ENCODE measurements at places on chromosomes 1 and 21.

GRCh38 chr1:226476648-226477319 is 68.9 kb upstream of the PARP1 start:
- no peak for DNase-seq

- DNase-seq, result no peak
Measured at GRCh38 chr1:161910604-161911003, 113.1 kb downstream of the OLFML2B start.

- DNase-seq, result no peak
Measured at GRCh38 chr1:187383366-187383765, 554.6 kb downstream of the PLA2G4A start.

- DNase-seq, result no peak
Measured at GRCh38 chr1:170296211-170296610, 150.5 kb downstream of the NTMT2 start.

DNA sequence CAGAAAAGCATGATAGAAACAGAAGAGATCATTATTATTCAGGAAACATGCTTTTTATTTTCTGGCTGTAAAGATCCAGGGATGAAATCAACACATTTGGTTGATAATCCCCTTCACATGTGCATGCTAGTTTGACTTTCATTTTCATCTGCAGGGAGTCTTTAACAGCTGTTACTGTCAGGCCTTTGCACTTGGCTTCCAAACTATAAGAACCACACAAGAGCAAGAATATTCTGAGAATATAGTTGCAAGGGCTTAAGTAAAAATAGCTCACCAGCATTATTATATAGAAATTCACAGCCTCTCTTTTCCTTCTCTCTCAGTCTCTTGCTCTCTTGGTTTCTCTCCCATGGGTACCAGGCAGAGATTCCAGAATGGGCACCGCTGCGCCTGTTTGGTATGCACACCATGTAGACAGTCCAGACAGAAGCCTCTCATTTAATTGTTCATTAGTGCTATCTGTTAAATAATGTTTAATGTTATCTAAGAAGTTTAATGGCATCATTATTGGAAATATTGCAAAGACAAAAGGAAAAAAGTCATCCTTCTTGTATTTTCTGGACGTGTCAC is 622.3 kb upstream of the PLXNA2 start:
- DNase-seq, result no peak

DNA sequence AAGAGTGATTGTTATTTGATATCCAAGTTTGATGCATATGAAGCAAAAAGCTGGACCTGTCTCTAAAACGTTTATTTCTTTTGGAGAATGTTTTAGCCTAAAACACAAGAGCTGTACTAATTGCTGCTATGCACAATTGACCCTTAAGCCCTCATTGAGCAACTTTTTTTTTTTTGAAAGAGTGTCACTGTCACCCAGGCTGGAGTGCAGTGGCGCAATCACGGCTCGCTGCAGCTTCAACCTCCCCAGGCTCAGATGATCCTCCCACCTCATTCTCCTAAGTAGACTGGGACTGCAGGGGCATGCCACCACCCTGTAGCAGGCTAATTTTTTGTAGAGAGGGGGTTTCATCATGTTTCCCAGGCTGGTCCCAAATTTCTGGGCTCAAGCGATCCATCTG is 129.1 kb downstream of the PIK3R3 start:
- DNase-seq, result no peak

GRCh38 chr1:241557551-241558193 is 25.5 kb downstream of the KMO start:
- DNase-seq, result no peak

GRCh38 chr1:154478639-154479038 is 23.4 kb upstream of the TDRD10 start:
- DNase-seq, result peak; percentile 88

- DNase-seq, result no peak
Measured at GRCh38 chr1:68294367-68295066, 62.2 kb upstream of the WLS start.

Data from Kasumi-1 (cell line).